ENCODE measurements at places on chromosomes 4 and X.

DNA sequence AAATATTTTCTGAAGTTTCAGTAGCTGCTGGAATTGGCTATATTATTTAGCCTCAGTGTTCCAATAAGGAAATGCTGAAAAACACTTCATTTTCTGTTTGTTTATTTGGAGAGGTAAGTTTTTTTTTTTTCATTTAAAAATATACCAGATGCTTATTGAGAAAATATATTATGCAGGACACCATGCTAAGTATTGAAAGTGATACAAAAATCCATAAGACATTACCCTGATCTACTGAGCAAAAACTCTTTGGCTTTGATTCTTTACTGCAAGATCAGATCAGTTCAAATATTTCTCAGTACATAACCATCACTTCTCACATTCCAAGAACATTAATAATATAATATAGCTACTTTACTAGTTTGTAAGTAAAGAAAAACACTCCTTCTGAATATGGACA is 123.4 kb upstream of the PACRGL start:
- DNase-seq: no peak

DNA sequence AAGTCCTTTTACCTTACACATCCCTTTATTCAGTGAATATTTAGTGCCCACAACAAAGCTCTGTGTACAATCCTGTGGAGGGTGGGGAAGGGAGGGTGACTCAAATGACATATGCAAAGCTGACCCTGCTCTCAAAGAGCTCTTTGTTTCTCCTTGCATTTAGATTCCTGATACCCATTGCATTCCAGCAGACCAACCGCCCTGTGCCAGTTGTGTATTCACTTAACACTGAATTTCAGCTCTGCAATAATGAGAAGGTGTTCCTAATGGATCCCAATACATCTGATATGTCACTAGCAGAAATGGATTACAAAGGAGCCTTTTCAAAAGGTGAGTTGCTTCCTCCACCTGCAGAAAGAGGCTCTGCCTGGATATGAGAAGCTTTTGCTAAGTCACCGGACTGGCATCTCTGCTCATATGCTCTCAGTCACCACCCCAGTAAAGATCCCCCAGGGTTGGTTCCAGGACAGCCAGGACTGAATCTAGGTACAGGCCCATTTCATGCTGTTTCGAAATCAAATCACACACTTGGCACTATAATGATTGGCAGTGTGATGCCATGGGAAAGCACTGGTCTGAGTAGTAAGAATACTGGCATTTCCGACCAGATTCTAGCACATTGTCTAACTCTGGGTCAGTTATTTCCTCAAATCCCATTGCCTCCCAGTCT is 17.1 kb upstream of the ANXA3 start:
- DNase-seq: no peak

DNA sequence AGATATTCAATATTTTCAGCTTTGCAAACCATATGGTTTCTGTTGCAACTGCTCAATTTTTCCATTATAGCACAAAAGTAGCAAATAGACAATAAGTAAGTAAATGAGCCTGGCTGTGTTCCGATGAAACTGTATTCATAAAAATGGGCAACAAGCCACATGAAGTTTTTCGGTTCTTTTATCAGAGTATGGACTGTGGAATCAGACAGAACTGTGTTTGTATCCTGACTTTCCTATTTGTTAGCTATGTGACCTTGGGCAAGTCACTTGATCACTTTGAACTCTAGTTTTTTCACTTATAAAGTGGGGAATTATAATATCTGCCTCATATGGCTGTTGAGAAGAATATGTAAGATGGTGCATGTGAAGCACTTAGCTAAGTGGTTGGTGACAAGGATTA is 23.4 kb upstream of the ADGRA3 start:
- no peak for DNase-seq

- no peak for DNase-seq
These were observed 27.2 kb downstream of the PLS3 start for GRCh38 chrX:115588179-115588578.

DNA sequence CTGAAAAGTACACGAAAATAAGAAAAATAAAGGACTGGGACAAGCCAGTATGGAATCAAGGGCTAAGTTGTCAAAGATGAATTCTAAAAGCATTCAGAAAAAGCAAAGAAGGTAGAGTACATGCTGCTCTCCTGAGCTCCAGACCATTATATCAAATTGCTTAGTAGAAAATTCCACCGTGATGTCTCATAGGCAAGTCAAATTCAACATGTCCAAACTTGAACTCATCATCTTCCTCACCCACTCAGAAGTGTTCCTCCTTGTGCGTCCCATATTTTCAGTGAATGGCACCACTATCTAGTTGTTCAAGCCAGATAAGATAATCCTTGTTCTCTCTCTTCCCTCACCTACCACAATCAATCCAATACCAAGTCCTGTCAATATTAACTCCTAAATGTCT is 37.5 kb upstream of the IL13RA2 start:
- no peak for DNase-seq

- DNase-seq: no peak
These were observed 358.4 kb downstream of the PRR32 start for GRCh38 chrX:127177966-127178365.

GRCh38 chr4:27789773-27790172 is 929.1 kb downstream of the STIM2 start:
- no peak for DNase-seq

- DNase-seq: no peak
These were observed 50.6 kb downstream of the CCDC149 start for GRCh38 chr4:24862073-24862751.

DNA sequence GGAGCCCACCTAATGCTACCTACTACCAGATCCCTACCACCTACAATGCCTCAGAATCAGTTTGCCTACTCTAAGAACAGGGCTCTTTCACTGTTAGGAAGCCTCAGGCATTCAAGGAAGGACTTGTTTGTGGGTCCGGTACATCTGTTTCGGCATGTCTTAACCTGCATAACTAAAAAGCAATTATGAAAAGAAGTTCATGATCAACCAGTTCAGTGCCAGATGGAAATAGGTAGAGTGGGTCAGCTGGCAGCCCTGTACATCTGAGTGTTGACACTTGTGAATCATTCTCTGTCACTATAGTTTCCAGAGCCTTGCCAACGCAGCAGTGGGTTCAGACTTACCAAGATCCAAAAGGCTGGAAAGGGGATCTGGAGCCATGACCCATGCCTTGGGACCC is 3.3 kb downstream of the TMEM185A start:
- no peak for DNase-seq

GRCh38 chrX:135477576-135477975 is 42.9 kb upstream of the INTS6L start:
- DNase-seq: no peak

- DNase-seq: no peak
These were observed 19.3 kb downstream of the CCDC158 start for GRCh38 chr4:76401654-76402053.

DNA sequence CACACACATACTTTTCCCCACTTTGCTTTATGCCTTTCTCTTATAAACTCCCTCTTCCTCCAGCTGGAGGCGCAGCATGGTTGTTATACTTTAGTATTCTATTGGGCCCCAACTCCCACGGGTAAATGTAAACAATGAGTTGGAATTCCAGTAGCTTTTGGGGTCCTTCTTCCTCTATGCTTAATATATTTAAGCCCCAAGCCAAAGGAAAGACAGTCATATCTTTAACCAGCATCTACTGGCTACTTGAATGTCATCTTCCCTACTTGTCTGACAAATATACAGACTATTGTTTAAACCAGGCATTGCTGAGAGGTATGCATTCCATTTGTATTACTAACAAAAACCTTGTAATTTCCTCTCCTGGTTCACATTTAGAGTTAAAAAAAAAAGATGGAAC is 72.9 kb downstream of the WDR19 start:
- DNase-seq: no peak

DNA sequence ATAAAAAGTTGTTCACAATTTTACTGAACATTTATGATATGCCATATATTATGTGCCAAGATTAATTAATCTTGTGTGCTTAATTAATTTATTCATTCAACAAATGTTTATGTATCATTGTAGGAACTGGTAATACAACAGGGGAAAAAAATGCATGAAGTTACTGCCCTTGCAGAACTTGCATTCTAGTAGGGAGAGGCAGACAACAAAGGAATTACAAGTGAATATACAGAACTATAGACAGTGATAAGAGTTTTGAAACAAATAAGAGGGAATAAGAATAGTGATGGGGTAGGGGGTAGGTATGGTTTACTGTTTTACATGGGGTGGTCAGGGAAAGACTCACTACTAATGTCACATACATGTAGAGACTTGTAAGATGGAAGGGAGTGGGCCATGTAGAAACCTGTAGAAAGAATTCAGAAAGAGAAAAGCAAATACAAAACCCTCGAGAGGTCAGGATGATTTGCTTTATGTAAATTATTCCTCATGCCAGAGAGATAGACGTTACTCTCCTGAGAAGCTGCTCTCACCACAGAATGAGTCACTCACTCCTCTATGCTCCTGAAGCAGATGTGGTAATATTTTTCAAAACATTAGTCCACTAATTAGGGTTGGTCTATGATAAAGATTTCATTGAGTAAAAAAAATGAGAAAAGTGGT is 855.0 kb upstream of the GRID2 start:
- DNase-seq: no peak

DNA sequence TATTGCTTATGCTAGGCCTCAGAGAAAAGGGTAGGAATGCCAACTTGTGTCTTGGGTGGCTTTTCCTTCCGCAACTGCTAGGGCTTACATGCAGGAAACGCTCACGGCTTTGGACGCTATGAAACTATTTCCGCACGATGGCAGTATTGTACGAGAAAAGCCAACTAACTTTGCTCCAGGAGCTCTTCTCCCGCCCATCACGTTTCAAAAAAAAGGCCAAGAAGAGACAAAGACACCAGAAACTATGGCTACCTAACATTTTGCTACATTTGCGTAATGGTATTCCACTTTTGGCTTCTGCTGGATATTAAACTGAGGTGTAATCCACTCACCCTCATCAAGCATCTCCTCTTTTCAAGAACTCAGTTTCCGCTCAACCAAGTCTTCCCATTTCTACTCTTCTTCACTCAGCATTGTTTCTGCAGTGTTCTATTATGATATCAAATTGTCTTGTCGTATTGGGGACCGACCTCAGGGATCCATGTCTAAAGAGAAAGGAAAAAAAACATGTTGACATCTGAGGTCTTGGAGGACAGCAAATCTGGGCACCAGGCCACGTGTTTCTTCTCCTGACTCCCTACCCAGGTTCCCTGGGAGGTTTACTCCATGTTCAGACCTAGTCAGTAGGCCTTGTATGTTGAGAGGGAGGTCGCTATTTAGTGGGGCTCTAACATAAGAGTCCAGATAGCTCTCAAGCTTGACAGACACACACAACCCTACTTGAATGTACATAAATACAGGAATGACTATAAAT is 239.4 kb upstream of the STK26 start:
- no peak for DNase-seq

DNA sequence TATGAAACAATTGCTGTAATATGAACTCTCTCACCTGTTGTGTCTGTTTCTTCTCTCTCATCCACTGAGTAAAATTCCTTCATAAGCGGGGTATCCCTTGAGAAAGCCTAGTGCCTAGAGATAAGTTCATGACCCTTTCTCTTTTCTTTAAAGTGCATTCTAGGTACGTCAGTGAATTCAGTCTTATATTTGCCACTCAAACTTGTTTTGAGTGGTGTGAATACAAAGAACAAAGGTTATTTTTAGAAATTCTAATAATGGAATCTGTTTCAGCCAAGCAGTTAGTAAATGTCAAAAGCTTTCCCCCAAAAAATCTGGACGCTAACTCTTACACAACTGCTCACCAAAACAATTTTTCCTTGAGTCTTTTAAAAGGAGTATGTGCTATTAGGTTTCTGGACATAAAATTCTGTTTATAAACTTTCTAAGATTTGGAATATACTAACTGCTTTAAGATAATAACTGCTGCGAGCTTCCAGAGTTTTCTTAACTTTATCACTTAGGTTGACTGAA is 112.0 kb downstream of the VEGFC start:
- DNase-seq: no peak

DNA sequence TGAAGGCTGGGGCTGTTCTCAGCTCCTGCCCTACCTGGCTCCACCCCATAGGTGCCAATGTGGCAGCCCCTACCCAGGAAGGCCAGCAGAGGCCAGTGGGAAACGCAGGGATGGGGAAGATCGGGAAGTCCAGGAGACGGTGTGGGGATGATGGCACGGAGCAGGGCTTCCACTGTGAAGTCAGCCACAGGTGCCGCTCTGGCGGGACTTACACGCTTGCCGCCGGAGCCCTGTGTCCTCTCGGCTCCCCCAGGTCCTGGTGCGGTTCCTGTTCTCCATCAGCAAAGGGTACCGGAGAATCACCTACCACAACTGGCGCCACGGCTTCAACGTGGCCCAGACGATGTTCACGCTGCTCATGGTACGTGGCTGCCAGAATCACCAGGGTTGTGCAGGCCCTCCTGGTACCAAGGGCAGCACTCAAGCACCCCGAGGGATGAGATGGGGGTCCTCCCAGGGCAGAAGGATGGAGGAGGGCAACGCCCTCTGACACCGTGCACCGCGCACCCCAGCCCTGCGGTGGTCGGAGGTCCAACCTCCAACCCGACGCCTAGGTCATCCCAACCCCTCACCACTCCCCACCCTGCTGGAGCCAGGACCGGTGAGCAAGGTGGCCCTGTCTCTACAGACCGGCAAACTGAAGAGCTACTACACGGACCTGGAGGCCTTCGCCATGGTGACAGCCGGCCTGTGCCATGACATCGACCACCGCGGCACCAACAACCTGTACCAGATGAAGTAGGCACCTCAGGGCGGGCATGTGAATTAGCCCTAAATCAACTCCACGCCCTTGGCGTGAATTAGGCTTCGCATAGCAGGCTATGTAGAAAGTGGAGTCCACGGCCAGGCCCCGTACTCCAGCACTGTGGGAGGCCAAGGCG is 12.0 kb downstream of the ATP5ME start:
- DNase-seq: no peak

- no peak for DNase-seq
These were observed 33.7 kb upstream of the HMX1 start for GRCh38 chr4:8905226-8905772.

DNA sequence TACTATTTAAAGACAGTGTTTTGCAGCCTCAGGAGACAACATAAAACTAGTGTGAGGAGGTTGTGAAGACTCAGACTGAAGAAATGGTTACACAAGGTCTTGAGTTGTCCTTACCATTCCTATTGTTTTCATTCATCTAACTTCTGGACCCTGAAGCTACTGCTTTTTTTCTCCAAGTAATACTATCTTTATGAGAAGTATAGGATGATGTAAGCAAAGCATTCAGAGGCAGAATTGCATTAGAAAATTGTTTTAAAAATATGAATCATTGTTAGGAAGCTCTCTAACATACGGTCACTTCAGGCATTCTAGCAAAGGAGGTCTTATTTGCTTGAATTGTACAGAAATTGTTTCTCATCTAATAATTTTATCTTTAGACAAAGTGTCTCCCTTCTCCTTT is 357.8 kb downstream of the TLL1 start:
- no peak for DNase-seq

Data from activated T-helper 1 cell treated with anti-CD3 and anti-CD28 coated beads, Interleukin-2, amount 50 U/mL, for 16 hours (primary cell).